ENCODE measurements at places on chromosomes 3 and 15.

DNA sequence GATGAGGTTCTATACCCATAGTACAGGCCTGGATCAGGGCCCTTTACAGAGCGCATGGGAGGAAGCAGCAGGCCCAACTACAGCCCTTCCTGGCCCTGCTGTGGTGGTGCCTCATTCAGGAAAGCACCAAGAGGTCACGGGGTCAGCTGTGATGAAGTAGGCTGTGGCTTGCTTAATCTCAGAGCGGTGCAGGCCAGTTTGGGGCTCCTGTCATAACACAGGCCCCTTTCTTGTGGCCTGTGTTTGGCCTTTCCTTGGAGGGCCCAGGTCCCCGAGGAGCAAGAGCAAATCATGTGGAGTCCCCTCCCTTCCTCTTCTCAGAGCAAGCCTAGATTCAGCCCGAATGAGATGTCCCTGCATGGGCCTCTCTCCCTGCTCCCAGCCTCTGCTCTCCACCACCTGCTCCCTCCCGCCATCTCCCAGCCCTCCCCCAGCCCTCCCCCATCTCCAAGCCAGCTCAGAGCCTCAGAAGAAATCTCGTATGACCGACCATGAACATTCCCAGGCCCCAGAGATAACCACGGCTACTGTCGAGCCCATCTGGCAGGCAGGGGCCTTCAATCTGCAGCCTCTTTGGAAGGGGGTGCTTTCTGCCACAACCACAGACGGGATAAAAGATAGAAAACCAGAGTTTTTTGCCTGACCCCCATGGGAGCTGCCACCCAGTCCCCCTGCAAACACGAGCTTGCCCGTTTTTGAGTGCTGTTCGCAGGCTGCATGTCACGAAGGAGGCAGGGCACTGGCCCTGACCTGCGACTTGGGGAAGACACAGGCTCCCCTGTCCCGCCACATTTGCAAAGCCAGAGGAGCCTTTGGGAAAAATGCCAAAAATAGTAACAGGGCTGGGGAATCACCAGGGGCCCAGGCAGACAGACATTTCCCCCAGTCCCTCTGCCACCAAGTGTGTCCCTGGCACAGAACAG, 32.3 kb upstream of the DUSP7 start:
- DNase-seq: no peak

DNA sequence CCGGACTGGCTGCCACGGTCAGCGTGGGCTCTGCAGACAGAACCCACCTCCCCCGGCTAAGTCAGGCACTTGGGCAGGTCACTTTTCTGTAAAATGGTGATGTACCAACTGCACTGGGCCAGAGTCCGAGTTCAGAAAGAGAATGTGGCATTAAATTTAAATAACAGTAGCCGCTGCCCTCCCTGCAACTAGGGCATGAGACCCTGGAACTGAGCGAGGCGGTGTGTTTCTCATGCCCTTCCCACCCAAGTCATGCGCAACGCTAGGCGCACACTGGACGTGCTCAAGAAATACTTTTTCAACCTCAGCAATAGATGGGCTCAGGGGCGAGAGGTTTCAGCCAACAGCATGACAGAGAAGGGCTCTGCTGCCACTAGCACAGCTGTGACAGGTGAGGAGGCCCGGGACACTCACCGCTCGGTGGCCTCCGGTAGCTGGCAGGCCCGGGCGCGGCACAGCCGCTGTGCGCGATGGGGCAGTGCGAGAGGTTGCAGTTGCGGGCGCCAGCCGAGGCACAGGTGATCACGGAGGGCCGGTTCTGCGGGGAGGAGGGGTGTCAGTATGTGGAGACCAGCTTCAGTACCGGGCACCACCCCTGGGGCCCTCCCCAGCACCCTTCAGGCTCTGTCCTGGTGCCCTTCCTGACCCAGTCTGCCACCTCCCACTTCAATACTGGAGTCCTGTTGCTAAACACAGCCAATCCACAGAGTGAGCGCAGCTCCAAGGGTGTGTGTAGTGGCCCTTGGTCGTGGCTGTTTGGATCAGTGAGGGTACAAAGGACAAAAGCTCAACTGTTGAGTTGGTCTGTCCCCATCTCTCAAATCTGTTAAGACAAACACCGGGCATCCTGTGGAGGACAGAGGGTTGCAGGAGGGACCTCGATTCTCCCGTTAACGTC, 84.5 kb downstream of the VGLL4 start:
- DNase-seq: no peak

DNA sequence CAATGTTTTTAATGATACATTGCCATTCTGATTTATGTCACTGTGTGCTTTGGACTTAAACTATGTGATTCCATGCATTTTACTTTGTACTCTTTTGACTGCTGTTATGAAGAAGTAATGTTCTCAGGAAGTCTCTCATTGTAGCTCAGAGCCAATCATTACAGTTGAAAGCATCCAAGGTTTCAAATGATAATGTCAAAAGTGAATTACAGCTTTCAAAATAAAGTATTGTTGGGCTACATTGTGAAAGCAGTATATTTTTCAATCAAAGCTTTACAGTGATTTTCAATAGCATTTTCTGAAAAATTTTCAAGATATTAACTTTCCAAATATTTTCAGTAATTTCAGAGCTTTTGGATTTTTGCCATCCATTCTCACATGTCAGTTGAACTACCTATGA, 243.6 kb downstream of the ZIC4 start:
- no peak for DNase-seq

DNA sequence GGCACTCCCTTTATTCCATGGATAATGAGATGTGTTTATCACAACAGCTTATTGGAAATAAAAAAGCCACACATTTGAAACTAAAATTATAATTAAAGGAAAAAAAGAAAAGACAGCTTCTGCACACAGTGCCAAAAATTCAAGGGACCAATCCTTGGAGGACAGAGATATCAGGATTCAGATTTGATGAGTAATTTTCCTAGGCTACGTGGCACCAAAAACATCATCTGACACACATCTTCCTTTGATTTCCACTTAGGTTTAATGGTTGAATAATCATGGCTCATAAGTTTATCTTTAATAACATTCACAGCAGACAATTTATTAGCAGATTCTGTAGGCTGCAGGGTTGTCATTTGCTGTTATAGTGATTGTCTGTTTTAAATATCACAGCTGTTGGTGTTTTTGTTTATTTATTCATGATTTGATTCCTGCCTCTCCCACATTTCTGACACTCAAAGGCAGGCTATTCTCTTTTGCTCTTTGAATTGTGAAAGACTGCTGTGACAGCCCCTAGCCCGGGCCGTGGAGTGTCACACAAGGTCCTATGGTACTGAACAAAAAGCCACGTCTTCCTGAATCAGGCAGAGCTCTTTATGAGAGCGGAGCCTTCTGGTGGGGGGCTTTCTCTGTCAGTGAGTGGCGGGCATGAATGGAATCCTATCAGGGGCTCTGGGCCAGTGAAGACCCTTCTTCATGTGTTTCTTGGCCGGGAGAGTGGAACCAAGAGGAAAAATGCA, 708.5 kb downstream of the SQOR start:
- no peak for DNase-seq

- DNase-seq: no peak
Observed at GRCh38 chr3:127134466-127134865, 58.5 kb upstream of the PRR23E start.

GRCh38 chr3:195372220-195372619, 70.6 kb downstream of the ACAP2 start:
- DNase-seq: no peak

GRCh38 chr15:40731034-40731433, 24.0 kb downstream of the RMDN3 start:
- no peak for DNase-seq

GRCh38 chr15:95252404-95252803, 1021.0 kb downstream of the MCTP2 start:
- DNase-seq: no peak

DNA sequence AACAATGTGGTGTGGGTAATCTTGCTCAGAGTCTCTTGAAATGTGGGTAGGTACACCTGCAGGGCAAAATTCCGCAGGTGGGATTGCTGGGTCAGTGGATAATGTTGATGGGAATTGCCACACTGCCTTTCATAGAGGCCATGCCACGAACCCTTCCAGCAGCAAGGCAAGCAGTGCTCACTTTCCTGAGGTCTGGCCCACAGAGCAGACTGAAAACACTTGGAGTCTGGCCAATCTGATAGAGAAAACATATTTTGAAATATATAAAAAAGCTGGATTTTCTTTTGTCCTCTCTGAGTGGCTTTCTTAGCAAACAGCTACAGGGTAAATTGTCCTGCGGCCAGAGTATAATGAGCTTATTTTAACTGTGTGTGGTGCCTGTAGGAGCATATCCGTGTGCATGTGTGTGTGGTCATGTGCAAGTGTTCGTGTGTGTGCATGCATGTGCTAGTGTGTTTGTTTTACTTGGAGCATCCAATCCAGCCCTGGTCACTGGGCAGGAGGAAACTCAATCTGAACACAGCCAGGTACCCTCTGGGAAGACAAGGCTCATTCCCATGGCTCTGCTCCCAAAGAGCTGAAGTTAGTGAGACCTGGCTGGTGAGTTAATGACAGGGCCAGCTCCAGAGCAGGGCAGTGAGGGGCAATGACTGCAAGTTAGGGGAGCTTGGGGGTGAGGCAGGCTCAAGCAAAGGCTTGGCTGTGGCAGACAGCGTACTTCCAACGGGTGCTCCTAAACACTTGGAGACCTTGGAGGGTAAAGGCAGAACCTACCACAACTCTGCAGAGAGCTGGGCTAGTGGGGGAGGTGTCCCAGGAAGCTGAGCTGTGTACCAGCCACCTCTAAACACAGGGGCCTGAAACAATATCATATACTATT, 91.3 kb downstream of the PLXNA1 start:
- no peak for DNase-seq

DNA sequence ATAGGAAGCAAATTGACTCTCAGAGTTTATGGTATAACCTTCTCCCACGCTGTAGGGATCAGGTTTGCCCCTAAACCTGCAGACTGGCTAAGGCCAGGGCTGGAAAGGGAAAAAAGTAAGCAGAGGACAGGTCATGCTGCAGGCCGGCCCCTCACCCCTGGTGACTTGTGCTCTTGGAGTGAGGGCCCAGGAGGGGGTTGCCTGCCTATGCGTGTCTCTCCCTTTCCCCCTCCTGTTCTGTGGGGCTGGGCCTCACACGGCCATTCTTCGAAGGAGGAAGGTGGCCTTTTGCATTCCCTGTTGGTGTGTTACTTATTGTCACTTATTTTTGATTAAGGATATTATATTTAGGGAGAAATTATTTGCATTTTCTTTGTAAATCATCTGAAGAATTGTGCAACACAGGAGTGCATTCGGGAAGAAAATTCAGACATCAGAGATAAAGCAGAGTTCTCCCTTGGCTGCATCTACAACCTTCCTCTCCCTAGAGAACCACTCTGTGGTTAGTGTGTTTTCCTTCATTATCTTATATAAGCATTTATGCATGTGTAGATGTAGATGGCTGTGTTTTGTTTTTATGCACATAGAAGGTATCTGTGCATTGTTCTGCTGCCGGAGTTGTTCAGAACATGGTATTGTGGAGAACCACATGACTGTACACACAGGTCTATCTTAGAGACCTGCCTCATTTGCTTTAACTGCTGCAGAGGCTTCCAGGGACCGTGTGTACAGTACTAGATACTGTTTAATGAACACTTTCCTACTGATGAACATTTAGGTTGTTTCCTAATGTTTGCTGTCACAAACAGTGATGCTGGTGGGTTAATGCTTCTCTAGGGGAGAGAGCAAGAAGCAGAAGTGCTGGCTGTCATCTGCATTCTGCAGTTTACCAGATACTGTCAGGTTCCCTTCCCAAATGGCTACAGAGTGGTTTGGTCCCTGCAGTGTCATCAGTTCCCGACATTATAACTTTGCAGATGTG, 133.5 kb downstream of the APBA2 start:
- DNase-seq: no peak

- no peak for DNase-seq
Observed at GRCh38 chr3:188772886-188773285, 398.9 kb upstream of the TPRG1 start.

DNA sequence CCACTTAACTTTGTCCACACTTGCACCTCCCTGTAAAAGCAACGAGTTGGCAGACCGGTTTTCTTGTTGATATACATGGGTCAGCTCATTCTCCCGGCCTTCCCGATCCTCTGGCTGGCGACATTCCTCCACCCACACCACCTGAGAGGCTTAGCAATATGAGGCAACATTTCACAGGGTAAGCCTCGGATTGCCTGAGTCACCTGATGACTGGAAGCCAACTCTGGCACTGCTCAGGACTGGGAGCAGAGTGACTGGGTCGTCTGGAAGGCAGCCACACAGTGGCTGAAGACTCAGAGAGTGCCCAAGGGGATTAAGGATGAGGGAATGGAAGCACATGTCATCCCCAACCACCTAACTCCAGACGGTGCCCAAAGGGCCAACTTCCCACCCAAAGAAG, 9.8 kb downstream of the HOMER2 start:
- DNase-seq: no peak
